ENCODE measurements at places on chromosomes 1 and 21. TPM values are rescaled to one million over a fixed set of nuclear protein-coding genes. Genes with fewer than 3 reads are reported as not detected.

The DTL gene
- total RNA-seq = 54.9 TPM

DNA sequence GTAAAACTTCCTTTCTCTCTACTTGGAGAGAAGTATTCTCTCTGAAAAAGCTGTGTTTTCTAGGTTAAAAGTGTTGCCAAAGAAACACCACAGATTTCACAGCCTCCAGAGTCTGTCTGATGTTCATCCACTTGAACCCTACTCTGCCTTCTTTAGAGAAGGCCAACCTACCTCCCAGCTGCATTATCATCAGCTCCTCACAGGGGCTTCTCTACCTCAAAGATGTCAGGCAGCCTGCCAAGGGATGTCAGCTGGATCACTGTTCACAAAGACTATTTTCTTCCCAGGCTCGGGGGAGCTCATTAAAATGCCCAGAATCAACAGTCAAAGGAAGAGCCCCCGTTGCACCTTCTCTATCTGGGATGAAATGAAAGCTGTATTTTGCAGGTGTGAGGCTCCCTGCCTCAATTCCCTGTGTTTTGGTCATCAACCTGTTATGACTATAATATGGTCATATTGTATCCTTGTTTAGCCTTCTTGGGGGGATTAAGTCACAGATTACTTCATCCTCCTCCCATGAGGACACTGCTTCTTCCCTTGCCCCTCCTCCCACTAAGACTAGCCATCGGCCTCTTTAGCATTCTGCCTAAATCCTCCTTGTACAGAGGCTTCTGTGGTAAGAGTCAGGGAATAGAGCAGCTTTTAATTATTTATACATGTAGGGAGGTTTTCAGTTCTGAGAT, 25.7 kb downstream of the ANGPTL7 start:
- H3K36me3 ChIP-seq = peaks cover 5% of the 10 kb centered on the region
- no peak overlapping the region for H3K27ac ChIP-seq
- no peak for DNase-seq
- no peaks in the 10 kb centered on the region for H3K4me1 ChIP-seq

DNA sequence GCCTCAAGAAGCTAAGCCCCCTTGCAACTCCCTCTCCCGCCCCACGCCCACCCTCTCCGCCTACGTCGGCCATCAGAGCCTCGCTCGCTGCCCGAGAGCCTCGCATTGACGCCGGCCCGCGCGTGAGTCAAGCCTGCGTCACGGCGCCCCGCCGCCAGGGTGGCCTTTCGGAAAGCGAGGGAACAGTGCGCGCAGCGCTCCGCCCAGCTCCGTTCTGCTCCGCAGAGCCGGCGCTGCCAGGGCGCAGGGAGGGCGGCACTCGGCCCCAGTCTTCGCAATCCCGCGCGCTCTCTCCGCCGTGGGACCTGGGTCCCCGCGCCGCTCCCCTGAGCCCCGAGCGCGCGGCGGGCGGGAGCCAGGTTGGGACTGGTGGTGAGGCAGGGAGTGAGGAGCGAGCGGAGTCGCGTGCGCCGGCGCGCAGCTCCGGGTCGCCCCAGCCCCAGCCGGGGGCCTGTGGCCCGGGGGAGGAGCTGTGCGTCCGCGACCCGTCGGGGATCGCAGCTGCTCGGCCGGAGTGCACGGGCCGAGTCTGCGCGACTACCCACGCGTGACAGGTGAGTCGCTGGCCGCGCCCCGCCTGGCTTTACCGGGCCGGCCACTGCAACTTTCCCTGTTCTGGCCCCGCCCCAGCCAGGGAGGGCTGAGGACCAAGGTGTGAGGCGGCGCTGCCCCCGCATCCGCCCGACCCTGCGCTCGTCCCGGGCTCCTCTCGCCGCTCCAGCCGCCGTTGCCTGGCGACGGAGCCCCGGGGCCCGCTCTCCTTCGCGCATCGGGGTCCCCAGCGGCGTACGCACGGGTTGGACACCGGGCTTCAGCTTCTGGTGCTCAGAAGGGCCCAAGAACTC, at the start of gene SLC6A17:
SLC6A17 (plus strand) TSS at position 165 of the 845 bp plus-strand sequence. CDS start 16,436 bp downstream, outside the sequence.
- peaks cover 37% of the 10 kb centered on the region for H3K27me3 ChIP-seq
- peak; percentile 66 for DNase-seq
- no peaks in the 10 kb centered on the region for H3K36me3 ChIP-seq
- H3K4me3 ChIP-seq = peak within 1 kb of the TSS; percentile 65
- peaks cover 5% of the 10 kb centered on the region for H3K4me1 ChIP-seq
- H3K27ac ChIP-seq = no peak within 1 kb of the TSS

DNA sequence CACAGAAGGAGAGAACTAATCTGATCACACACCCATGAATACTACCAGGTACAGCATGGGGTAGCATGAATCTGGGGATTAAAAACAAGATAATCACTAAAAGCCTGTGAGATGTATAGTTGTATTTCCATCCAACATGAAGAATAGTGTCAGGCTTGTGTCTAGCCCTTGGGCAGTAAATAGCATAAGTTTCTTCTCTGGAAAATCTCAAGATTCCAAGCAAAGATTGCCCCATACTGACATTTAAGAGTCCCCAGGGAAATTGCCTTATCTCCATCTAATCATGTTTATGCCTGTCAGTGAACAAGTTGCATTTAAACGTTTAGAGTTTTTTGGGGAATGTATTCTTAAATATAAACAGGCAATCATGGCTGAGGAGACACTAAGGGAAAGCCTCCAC, 109.2 kb upstream of the SERTAD4 start:
- H3K36me3 ChIP-seq = no peaks in the 10 kb centered on the region
- H3K4me1 ChIP-seq = no peaks in the 10 kb centered on the region
- peak overlapping the region; percentile 60 for H3K27ac ChIP-seq
- no peak overlapping the region for H3K4me3 ChIP-seq
- DNase-seq = no peak
- H3K27me3 ChIP-seq = peaks cover 17% of the 10 kb centered on the region
